ENCODE measurements at places on chromosomes 2 and 18.

- DNase-seq: no peak
Observed at GRCh38 chr2:84946204-84947009, 24.6 kb upstream of the KCMF1 start.

GRCh38 chr18:36455931-36456330, 158.4 kb downstream of the FHOD3 start:
- DNase-seq: no peak

GRCh38 chr2:157460384-157460837, 16.5 kb upstream of the CYTIP start:
- DNase-seq: no peak

- no peak for DNase-seq
Observed at GRCh38 chr18:12234451-12235190, 19.5 kb upstream of the CIDEA start.

GRCh38 chr18:45156946-45157345, 458.3 kb upstream of the SLC14A2 start:
- DNase-seq: no peak

DNA sequence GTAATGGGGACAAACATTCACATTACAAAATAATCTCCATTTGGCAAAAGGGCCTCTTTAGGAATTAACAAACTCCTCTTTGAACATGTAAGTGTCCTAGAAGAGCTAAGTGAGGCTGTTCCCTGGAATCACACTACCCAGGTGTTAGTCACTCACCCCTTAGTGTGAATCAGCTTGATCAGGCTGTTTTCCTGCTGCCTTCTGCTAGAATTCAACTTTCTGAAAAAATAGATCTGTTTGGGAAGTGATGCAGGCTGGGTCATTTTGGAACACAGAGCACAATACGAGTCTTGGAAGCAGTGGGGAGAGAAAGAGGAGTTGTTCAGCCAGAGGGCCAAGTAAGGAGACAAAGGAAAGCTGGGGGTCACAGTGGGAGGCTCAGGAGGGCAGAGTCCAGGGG, 40.0 kb downstream of the TTC32 start:
- DNase-seq: no peak

GRCh38 chr2:150495993-150496627, 8.6 kb upstream of the RND3 start:
- DNase-seq: no peak

DNA sequence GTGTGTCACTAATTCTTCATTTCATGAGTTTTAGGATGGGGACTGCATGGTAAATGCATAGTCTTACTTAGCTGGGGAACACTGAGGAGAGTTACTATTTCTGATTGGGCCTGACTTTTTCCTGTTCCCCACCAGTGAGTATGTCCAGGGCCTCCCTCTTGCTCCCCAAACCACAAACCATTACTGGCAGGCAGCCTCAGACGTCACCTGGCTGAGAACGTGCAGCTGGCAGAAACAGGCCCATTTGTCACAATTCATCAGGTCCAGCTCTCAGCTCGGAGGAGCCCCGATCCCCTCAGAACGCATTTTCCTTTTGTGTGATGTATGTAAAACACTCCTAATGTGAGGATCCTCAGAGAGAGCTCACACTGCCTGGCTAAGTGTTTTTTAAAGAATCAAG, 71.7 kb upstream of the SIX3 start:
- no peak for DNase-seq

- peak; percentile 59 for DNase-seq
Observed at GRCh38 chr2:95346738-95347671, 49.9 kb downstream of the KCNIP3 start.

All from neural progenitor cell (in vitro differentiated cells).